HT1080 (cell line): ENCODE measurements at places on chromosomes 2 and 18. TPM values are rescaled to one million over a fixed set of nuclear protein-coding genes. Genes with fewer than 3 reads are reported as not detected.

GRCh38 chr18:44922968-44923367, 242.3 kb downstream of the SETBP1 start:
- peak; percentile 20 for DNase-seq

DNA sequence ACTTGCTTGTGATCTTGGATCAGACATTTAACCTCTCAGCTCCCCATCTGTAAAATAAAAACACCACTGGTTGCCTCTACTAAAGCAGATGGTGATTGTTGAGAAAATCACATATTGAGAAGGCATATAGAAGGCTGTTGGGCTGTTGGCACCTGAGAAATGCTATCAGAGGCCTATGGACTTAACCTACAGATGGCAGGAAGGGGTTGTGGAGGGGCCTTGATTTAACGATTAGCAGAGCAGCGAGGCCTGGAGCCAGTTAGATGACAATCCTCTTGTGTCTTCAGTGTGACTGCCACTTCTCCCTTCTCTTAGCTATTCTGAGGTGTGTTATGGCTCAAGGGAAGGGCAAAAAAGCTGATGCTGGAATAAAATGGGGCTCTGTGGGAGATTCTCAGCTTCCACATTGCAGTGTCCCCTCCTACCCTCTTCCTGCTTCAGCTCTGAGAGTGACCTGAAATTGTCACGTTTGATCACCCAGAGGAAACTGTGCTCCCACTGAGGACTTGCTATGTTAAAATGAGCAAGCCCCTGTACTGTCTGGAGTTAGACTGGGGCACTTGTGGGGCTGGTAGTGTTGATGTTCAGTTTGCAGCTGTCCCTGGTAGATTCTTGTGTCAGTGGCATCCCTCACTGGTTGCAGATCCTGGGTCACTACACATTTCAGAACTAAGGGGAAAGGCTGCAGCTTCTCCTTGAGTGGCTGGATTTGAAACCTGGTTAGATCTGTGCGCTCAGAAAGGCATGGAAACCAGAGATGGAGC, 31.5 kb downstream of the CXCR4 start:
- no peak for DNase-seq

AP1S3 gene
- 5.0 and 13.3 TPM in 2 replicates for total RNA-seq

ZNF396 gene
- not detected in 2 replicates for total RNA-seq

DNA sequence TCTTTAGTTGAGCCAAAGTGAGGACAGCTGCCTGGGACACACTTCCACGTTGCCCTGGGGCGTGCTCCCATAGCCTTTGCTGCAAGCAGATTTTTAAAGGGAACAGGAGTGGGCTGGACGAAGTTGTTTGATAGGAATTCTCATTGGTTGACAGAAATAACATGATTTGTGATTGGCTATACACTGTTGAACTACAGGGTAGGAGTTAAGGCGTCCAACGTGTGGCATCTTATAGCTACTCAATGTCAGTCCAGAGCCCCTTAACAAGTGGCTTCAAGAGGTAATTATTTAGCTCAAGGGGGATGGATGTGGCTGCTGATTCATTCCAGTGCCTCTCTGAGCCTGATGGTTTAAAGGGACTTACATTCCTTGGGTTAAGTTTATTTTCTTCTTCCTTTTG, 65.5 kb downstream of the ACAA2 start:
- DNase-seq = peak; percentile 30

CRYBA2 gene
- not detected in 2 replicates for total RNA-seq
